ENCODE measurements at places on chromosomes 11 and 22.

GRCh38 chr11:44512818-44513217, 52.6 kb upstream of the CD82 start:
- DNase-seq: no peak

GRCh38 chr11:19557720-19558140, 154.9 kb upstream of the NAV2 start:
- DNase-seq: peak; percentile 62

DNA sequence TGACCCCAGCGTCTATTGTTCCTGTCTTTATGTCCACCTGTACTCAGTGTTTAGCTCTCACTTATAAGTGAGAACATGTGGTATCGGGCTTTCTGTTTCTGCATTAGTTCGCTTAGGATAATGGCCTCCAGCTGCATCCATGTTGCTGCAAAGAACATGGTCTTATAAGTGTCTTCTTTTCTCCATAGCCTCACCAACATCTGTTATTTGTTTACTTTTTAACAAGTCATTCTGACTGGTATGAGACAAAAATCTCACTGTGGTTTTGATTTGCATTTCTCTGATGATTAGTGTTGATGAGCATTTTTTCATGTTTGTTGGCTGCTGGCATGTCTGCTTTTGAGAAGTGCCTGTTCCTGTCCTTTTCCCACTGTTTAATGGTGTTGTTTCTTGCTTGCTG, 21.7 kb upstream of the SLN start:
- no peak for DNase-seq

DNA sequence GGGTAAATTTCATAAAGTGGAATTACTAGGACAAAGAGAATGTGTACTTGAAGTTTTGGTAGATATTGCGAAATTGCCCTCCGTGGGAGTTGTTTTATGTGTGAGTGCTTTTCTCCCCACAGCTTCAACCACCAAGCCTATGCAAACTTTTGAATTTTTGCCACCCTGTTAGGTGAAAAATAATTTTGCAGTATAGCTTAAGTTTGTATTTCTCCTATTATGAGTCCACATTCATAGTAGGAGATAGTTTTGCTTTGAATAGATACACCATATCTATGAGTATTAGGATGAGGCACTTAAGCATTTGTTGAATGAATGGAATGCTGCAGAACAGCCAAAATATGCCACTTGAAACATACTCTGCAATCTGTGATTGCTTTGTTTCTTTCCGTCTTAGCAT, 43.6 kb downstream of the UVRAG start:
- DNase-seq: no peak

- DNase-seq: no peak
These were observed 27.8 kb upstream of the AMOTL1 start for GRCh38 chr11:94740083-94741021.

DNA sequence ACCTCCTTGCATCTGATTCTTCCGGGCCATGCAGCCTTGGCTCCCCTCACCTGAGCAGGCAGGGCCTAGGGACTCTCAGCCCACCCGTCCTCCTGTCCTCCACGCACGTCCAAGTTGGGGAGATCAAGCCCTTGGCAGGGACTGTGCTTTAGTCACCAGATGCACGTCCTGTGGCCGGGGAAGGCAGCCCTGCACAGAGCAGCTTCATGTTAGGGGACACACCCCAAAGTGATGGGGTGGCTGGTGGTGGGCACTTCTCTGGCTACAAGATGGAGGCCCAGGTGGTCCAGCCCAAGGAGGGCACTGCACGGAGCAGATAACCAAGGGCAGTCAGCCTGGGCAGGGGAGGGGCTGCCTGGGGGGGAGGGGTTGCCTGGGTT, 1.2 kb downstream of the MUC5B start:
- DNase-seq: no peak

GRCh38 chr11:65555693-65556231, 2.4 kb downstream of the LTBP3 start:
- DNase-seq: no peak

DNA sequence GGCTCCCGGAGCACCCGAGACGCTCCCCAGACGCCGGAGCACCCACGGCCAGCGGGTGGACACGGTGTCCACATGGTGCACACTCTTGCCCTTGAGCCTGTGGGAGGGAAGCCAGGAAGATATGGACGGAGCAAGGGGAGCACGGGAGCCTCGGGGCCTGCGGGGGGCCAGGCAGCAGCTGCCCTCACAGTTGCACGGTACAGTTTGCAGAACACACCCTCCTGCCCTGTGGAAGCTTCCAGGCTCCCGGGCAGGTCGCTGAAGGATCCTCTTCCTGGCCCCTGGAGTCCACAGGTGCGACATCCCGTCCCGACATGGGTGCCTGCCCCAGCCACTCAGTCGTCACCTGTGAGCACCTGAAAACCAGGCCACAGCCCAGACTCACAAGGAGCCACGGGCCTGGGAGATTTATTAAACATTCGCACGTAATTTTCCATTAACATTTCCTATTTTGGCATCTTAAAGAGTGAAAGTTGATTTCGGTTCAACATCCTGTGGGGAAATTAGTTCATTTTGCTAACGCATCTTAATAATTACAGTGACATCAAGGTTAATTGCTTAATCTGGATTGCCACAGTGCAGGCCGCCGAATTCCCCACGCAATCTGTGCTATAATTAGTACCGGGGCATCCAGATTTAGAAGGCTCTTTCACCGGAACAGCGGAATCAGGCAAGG, 253.3 kb downstream of the BRD1 start:
- no peak for DNase-seq

- DNase-seq: no peak
These were observed 14.3 kb downstream of the TTC38 start for GRCh38 chr22:46281866-46282678.

GRCh38 chr11:113684496-113684895, 21.6 kb downstream of the TMPRSS5 start:
- DNase-seq: no peak

- peak; percentile 59 for DNase-seq
These were observed at the start of gene PICK1 for GRCh38 chr22:38056969-38057891. Gene PICK1 (plus strand): TSS chr22:38057404. CDS start chr22:38057810, 406 bp downstream.

- no peak for DNase-seq
These were observed 162.4 kb upstream of the B3GAT1 start for GRCh38 chr11:134574425-134574824.

GRCh38 chr11:65133724-65134123, 595 bp downstream of the SYVN1 start:
- no peak for DNase-seq

DNA sequence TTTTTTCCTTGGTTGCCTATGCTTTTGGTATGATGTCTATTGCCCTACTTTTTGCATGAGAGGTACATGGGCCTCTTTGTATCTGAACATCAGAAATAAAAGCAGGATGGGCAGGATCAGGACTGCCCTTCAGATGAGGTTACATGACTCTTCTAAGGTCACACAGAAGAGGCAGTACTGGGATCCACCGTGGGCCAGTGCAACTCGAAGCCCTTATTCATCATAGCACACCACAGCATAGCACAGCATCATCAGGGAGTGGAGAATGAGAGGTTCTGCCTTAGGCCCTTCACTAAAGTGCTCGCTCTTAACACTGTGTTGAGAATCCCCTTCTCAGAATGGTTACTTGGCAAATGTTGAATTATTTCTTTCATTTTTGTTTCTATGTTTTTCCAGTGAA, 88.3 kb downstream of the C22orf31 start:
- no peak for DNase-seq

DNA sequence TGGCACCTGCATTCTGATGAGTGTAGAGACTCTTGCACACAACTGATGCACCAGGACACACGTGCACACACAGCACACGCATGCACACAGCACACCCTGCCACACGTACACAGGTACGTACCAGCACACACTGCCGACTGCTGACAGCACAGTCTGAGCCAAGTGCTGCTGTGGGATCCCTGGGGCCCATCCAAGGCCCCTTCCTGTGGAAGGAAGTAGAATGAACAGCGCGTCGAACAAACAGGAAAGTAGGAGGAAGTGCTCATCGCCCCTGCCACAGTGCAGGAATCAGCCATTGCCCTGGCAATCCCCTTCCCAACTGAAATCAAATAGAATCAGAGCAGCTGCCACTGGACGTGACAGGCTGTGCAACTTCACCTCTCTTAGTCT, 57.9 kb downstream of the CD82 start:
- DNase-seq: peak; percentile 5

DNA sequence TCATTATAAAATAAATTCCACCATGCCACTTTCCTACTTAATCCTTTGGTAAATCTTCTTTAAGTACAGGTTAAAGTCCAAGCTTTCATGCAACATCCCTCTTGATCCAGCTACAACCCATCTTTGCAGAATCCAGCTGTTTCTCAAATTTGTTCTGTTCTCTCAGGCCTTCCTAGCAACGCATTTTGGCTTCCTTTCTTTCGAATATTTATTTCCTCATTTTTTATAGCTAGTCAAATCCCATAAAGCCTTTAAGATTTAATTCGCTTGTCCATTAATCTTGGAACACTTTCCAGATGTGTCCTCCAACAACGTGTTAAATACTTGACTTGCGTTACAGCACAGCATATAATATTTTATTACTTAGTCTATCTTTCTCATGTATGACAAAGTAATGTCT, 600.1 kb upstream of the CHORDC1 start:
- DNase-seq: no peak

DNA sequence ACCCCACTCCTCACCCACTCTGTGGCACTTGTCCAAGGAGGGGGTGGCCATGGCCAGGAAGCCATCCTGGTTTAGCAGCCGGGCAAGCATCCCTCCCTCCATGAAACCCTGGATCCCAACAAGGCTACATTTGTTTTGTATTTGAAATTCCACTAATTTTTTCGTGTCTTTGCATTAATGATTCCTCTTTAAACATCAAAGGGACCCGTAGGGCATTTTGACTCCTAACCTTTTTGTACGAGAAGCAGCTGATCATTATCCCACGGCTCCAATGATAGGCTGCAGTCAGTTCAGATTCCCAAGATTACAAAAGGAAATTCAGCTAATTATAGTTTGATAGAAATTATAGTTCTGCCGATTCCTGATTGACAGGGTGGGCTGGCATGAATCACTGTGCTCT, 10.7 kb downstream of the MYEOV start:
- no peak for DNase-seq

DNA sequence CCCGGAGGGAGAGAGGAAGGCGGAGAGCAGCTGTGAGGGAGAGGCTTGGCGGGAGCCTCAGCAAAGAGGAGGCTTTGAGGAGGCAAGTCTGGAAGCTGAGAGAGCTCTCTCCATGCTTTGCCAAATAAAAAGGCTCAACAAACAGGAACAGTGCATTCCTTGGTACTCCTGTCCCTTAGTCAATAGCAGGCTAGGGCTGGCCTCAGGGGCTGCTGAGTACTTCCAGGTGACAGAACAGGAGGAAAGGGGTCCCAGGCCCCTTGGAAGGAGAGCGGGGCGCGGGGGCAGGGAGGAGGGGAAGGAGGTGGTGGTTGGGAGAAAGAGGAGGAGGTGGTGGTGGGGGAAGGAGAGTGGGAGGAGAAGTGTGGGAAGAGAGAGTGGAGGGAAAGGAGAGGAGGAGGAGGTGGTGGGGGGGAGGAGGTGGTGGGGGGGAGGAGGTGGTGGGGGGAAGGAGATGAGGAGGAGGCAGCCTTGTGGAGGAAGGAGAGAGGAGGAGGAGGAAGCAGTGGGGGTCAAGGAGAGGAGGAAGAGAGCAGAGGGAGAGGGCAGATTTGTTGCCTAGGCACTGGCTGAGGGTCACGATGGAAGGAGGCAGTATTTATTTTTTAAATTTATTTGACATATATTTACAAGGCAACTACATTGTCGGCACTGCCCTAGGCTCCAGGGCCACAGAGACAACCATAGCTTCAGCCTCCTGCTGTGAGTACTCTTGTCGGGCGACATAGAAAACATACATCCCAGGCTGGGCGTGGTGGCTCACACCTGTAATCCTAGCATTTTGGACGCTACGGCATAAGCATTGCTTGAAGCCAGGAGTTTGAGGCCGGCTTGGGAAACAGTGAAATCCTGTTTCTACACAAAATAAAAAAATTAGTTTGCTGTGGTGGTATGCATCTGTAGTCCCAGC, 74.2 kb upstream of the ZBED5 start:
- DNase-seq: no peak

DNA sequence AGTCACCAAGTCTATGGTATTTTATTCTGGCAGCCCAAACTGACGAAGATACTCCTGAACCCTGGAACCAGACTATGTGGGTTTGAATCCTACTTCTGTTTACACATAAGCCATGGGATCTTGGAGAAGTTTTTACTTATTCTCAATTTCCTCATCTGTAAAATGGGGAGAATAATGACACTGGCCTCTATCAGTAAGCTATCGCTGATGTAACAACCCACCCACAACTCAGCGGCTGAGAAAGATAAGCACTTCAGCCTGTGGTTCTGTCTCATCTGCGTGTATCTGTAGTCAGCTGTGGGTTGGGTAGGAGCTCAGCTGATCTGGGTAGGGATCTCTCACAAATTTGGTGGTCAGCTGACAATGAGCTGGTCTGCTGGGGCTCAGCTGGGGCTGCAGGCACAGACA, 68.0 kb upstream of the ALX4 start:
- DNase-seq: no peak

GRCh38 chr22:33575771-33576170, 344.5 kb downstream of the LARGE1 start:
- no peak for DNase-seq

GRCh38 chr11:68497761-68498160, 37.2 kb downstream of the PPP6R3 start:
- no peak for DNase-seq

GRCh38 chr11:74784234-74784633, 35.6 kb downstream of the RNF169 start:
- no peak for DNase-seq

GRCh38 chr22:24463071-24463760, 31.9 kb upstream of the UPB1 start:
- DNase-seq: no peak

- DNase-seq: no peak
These were observed 157.8 kb downstream of the CACNA1I start for GRCh38 chr22:39728236-39728860.

- DNase-seq: no peak
These were observed 146.3 kb upstream of the ARHGAP20 start for GRCh38 chr11:110858547-110858921.

GRCh38 chr11:57069942-57070341, 81.2 kb downstream of the OR5AK2 start:
- no peak for DNase-seq

GRCh38 chr22:30221121-30221992, 25.2 kb downstream of the LIF start:
- peak; percentile 45 for DNase-seq

GRCh38 chr11:2870969-2871680, 14.4 kb downstream of the CDKN1C start:
- no peak for DNase-seq

GRCh38 chr22:46381142-46381541, 45.6 kb downstream of the TRMU start:
- no peak for DNase-seq

- no peak for DNase-seq
These were observed 565.2 kb downstream of the BUD13 start for GRCh38 chr11:116207421-116208141.

GRCh38 chr22:42519525-42520401, at the start of gene RRP7A:
Gene RRP7A (minus strand): TSS chr22:42519796. CDS start chr22:42519786, 10 bp downstream.
- peak; percentile 61 for DNase-seq

DNA sequence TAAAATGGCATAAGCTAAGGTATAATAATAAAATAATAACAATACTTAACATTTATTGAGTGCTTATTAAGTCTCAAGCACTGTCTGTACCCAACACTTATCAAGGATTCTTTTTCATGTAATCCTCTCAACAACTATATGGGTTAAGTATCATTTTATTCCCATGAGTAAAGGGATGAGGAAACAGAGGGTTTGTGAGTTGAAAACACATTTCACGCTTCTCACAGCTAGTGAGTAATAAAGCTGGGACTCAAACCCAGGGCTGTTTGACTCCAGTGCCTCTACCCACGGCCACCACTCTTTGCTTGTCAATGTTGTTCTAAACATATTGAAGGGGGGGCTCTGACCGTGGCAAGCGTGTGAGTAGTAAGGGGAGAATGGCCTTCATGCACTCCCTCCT, 8.7 kb downstream of the CD3E start:
- DNase-seq: no peak

- DNase-seq: no peak
These were observed 1408.4 kb upstream of the TENM4 start for GRCh38 chr11:80849253-80849652.

Data from activated CD8-positive, alpha-beta memory T cell treated with anti-CD3 and anti-CD28 coated beads for 48 hours (primary cell).